ENCODE measurements at places on chromosomes 16 and 17. TPM values are rescaled to one million over a fixed set of nuclear protein-coding genes. Genes with fewer than 3 reads are reported as not detected.

DNA sequence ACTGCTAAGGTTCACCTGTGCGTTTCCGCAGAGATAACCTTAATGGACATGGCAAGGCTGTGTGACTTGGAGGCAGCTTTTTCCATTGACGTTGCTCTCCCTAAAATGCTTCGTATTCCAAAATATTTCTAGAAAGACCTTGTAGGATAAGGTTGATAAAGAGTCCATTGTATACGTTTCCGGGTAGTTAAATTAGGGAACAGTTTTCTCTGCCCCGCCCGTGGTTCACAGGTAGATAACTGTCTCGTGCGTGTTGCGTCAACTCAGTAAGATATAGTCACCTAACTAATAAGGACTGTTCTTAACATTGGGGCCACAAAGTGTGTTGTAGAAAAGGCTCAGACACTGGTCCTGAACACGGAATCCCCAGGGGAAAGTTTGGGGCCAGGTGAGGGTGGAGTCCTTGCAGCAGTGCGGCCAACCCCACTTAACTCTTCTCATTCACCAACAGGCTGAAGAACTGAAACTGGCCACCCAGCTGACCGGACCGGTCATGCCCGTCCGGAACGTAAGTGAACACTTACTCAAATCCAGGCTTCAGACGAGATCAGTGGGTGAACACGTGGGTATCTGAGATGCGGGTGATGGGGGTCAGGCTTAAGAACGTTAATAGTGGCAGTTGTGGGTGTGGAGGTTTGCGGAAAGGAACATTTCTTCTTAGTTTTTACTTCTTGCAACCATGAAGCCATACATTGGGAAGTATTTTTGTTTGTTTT, 1.6 kb downstream of the RPL13 start:
- DNase-seq, result no peak

DNA sequence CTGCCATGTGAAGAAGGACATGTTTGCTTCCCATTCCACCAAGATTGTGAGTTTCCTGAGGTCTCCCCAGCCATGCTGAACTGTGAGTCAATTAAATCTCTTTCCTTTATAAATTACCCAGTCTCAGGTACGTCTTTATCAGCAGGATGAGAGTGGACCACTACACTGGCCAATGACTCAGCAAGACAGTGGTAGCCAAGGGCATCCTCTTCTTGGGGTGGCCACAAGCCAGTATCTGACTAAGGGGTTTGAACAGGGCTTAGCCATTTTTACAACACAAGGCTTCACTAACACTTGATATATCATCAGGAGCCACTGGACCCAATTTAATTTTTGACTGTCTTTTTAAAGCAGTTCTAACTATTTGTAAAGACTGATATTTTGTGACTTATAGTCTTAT, 21.1 kb upstream of the KRT24 start:
- no peak for DNase-seq

GRCh38 chr16:6341981-6342380, 990.7 kb upstream of the RBFOX1 start:
- no peak for DNase-seq

DNA sequence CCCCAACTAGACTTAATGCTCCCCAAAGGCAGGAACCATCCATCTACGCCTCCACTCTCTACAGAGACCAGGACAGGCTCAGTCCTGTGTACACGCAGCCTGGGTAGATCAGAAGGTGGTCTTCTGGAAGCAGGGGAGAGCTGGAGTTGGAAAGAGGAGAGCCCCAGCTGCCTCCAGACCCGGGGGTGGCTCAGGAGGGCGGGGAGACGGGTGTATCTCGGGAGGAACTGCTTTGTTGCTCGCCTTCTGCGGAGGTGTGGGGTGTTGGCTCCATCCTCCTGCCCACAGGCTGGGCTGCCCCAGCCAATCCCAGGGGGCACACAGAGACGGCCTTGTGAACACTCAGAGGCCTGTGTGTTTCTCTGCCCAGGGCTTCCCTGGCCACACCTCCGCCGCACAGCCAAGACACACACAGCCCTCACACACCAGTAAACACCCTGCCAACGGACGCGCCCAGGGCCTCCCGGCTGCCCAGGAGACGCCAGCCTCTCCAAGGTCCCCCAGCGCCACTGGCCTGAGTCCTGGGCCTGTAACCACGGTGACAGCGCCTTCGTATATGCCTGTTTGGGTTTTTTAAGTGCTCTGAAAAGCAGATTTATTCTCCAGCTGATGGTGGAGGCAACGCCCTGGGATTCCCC, 143.4 kb upstream of the CDC42EP4 start:
- DNase-seq, result no peak

DNA sequence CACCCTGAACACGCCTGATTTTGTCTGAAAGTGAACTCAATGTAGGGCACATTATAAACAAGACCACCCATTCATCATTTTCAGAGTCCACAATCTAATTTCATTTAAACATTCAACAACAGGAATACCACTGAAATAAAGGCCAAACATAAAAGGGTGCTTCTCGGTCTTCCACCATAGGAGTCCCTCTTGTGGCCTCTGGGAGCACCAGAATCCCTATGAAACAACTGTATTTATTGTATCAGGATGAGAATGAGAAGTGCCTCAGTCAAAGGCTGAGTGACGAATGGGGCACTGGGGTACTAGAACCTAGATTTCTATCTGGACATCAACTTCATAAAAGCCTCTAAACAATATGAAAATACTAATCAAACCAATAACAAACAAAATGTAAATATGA, 40.4 kb downstream of the NXPH3 start:
- DNase-seq, result no peak

DNA sequence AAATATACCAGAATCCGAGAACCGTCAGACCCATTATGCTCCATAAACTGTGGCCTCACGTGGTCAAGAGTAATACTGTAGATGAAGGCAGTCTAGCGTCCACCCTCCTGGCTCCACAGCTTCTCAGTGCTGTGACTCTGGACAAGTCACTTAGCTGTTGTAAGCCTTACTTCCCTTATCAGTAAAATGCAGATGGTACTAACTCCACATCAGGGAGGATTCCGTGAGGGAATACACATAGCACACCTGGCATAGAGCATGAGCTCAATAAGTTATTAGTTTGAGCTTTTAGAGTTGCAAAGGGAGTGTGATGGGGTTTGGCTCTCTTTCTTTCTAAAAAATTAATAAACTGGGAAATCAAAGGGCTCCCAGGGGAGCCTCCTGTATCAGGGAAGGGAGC, 49.9 kb downstream of the CDYL2 start:
- no peak for DNase-seq

DNA sequence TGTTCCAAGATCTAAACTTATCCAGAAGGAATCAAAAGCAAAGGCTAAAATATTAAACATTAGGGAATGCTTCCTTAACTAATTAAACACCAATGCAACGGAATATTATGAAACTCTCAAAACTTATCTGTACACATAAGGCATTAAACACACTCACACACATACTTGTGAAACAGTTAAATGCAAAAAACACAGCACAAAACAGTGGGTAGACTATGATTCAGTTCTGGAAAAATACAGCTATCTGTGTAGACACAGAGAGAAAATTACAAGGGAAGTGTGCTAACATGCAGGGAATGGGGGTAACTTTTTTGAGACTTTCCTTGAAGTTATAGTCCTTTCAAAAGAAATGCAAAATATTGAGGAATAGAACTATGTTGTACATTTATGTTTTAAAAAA, 36.7 kb upstream of the CCL1 start:
- no peak for DNase-seq

DNA sequence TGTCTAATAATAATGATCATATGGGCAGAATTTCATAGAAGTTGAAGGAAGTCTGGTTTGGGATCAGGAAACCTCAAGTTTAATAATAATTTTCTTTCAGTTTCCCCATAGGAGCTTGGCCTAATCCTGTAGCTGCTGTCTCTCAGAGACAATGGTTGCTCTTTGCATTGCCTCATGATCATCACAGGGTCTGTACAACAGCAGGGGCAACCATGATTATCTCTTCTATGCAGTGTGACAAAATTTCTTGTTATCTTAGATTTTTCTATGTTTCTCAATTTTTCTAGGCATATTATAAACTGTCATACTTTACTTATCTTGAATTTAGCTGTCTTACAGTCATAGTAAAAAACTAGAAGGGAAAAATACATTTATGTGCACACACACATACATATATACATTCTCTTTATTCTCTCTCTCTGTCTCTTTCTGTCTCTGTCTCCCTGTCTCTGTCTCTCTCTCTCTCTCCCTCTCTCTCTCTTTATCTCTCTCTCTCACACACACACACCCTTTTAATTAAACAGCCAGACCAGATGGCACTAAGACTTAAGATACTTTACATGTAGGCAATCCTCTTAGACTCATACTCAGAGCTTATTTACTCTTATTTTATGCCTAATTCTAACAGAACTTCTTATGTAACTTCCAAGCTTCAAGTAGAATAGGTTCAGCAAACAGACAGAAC, 30.5 kb downstream of the SMIM36 start:
- no peak for DNase-seq

CPHXL2 gene
- total RNA-seq, result not detected

KRTAP4-1 gene
- total RNA-seq, result not detected

NHLRC4 gene
- 0.25 TPM for total RNA-seq

DLG4 gene
- total RNA-seq, result 5.8 TPM

ITPRIPL2 gene
- 0.35 TPM for total RNA-seq

HOXB4 gene
- 0.57 TPM for total RNA-seq
